Cardiac muscle cell (in vitro differentiated cells and primary cell): ENCODE measurements at places on chromosomes 2 and 18. TPM values are rescaled to one million over a fixed set of nuclear protein-coding genes. Genes with fewer than 3 reads are reported as not detected.

DNA sequence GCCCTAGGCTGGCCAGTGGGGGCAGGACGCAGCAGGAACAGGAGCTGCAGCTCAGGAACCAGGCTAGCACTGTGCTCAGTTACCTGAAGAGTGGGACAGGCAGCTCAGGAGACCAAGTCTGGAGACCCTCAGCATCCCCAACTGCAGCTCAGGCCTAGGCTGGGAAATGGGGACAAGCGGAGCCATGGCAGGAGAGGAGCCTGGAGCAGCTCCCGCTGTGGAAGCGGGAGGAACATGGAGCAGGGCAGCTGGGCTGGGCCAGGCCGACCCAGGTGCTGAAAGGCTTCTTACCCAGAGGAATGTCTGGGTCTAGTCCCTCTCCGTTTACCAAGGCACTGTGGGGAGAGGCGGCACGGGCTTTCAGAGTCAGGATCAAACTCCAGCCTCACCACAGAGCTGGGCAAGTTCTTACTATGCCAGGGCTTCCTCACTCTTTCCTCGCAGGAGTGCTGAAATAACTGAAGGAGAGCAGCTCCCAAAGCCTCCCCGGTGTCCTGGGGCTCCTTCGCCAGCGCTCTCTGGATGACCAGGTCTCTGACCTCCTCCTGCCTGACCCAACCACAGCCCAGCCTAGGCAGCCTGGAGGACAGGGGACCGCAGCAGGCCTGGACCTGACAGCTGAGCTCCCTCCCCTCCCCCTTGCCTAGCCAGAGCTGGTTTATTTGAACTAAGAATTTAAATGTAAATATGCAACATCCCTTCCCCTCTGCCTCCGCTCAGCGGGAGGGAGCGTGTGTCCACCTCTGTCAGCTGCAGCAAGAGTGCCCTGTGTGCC is 247.8 kb upstream of the SIX2 start:
- peaks cover 14% of the 10 kb centered on the region for H3K4me1 ChIP-seq
- H3K4me3 ChIP-seq, result no peak overlapping the region
- no peak for DNase-seq
- H3K27me3 ChIP-seq, result no peaks in the 10 kb centered on the region
- no peak overlapping the region for H3K27ac ChIP-seq
- no peaks in the 10 kb centered on the region for H3K36me3 ChIP-seq

- no peaks in the 10 kb centered on the region for H3K27me3 ChIP-seq
- peaks cover 18% of the 10 kb centered on the region for H3K4me1 ChIP-seq
- peak overlapping the region; percentile 97 for H3K4me3 ChIP-seq
- no peaks in the 10 kb centered on the region for H3K36me3 ChIP-seq
These were observed 993 bp downstream of the RBMS1 start for GRCh38 chr2:160492401-160493226.

DNA sequence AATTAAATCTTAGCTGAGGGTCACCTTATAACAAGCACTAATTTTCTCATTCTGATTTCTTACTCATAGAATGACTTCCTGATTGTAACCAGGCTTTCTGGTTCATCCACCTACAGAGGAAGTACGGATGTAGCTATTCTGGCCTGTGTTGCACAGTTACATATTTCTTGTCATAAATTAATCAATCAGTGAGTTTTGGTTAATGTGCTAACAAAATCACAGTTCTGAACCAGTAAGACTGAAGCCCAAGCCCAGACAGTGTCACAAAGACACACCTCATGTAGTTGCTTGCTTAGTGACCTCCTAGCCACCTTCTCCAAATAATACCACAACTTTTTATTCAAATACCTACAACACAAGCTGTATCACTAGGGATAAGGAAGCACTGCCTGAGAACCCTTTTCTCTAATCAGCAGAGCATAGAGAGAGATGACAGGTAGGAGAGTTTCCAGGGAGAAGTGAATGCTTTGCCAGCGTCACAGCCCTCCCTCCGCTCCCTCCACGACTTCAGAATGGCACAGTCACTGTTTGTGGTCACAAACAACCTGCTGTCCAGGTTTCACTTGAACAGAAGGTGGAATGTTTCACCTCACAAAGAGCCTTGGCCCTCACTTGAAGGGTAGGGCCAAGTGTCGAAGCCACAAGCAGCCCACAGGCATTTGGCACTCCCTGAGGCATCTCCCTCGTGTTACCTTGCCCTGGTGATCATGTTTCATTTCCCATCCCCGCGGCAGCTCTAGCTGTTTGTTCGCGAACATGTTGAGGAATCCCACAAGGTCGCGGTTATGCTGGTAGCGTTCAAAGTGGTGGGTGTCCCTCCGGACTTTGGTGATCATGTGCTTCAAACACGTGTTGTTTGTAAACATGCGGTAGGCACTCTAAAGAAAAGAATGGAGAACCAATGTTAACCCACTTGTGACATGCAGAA is 120.8 kb upstream of the STK17B start:
- peak overlapping the region; percentile 7 for H3K27ac ChIP-seq
- no peak overlapping the region for H3K4me3 ChIP-seq
- peaks cover 13% of the 10 kb centered on the region for H3K4me1 ChIP-seq
- no peaks in the 10 kb centered on the region for H3K27me3 ChIP-seq

GRCh38 chr2:195017890-195018289 is 639.1 kb upstream of the SLC39A10 start:
- no peaks in the 10 kb centered on the region for H3K36me3 ChIP-seq
- no peak for DNase-seq
- no peaks in the 10 kb centered on the region for H3K4me1 ChIP-seq
- H3K27me3 ChIP-seq, result no peaks in the 10 kb centered on the region
- H3K27ac ChIP-seq, result no peak overlapping the region
- H3K4me3 ChIP-seq, result no peak overlapping the region

DNA sequence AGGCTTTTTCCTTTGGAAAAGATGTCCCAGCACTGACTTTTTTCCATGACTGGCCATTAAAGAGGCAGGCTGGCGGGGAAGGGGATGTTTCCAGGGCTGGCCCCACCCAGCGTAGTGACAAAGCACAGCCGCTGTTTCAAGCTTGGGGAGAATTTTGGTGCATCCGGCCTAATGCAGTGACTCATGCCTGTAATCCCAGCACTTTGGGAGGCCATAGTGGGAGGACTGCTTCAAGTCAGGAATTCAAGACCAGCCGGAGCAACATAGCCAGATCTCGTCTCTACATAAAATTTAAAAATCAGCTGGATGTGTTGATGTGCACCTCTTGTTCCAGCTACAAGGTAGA is 78.0 kb upstream of the SH3BP4 start:
- no peaks in the 10 kb centered on the region for H3K36me3 ChIP-seq
- no peak overlapping the region for H3K4me3 ChIP-seq
- H3K27ac ChIP-seq, result no peak overlapping the region
- DNase-seq, result no peak

The TUBB8B gene
- not detected in 2 replicates for total RNA-seq

The SERPINB13 gene
- total RNA-seq, result not detected in 2 replicates

GRCh38 chr18:59123588-59124369 is 15.9 kb upstream of the SEC11C start:
- H3K4me1 ChIP-seq, result no peaks in the 10 kb centered on the region
- no peaks in the 10 kb centered on the region for H3K36me3 ChIP-seq
- no peak overlapping the region for H3K27ac ChIP-seq
- no peak for DNase-seq

DNA sequence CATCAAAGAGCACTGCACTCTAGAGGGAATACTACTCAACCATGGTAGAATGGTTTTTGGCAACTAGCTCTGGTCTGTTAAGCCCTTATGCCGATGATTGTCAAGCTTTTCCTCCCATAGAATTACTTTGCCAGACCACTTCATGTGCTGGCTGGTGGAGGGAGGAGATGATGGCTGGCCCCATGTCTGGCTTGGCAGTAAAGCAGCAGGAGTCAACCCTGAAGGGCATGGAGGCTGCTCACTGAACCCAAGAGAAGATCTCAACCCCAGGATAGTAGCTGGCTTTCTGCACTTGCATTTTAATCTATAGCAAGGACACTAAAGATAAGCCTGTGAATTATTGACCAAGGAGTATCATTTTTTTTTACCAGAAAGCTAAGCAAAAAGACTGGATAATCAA is 309.9 kb downstream of the PIEZO2 start:
- H3K36me3 ChIP-seq, result no peaks in the 10 kb centered on the region
- no peaks in the 10 kb centered on the region for H3K27me3 ChIP-seq
- no peak overlapping the region for H3K27ac ChIP-seq
- DNase-seq, result no peak

The DCDC2C gene
- not detected in 2 replicates for total RNA-seq

DNA sequence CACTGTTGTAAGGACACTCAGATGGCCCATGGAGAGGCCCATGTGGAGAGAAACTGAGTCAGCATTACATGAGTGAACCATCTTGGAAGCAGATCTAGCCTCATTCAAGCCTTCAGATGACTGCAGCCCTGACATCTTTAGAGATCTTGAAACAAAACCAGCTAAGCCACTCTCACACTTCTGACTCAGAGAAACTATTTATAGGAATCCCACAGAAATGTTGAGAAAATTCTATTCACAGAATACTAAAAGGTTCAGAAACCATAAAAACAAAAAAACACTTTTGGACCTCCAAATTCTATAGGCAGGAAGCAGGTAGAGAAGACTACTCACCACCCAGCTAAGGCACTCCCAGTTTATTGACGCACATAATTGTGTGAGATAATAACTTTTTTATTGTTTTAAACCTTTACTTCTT is 8.7 kb downstream of the TMEM169 start:
- H3K36me3 ChIP-seq, result no peaks in the 10 kb centered on the region
- H3K4me3 ChIP-seq, result no peak overlapping the region
- no peaks in the 10 kb centered on the region for H3K4me1 ChIP-seq
- no peak for DNase-seq
- no peaks in the 10 kb centered on the region for H3K27me3 ChIP-seq

DNA sequence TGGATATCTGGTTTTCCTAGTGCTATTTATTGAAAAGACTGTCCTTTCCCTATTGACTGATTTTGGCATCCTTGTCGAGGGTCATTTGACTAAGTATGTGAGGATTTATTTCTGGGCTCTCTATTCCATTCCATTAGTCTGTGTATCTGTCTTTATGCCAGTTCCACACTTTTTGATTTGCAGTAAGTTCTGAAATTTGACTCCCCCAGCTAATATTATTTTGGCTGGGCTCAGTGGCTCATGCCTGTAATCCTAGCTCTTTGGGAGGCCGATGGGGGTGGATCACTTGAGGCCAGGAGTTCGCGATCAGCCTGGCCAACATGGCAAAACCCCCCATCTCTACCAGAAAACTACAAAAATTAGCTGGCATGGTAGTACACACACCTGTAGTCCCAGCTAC is 46.8 kb upstream of the GAREM2 start:
- no peak for DNase-seq
- peaks cover 7% of the 10 kb centered on the region for H3K36me3 ChIP-seq
- no peaks in the 10 kb centered on the region for H3K27me3 ChIP-seq
- H3K27ac ChIP-seq, result no peak overlapping the region

DNA sequence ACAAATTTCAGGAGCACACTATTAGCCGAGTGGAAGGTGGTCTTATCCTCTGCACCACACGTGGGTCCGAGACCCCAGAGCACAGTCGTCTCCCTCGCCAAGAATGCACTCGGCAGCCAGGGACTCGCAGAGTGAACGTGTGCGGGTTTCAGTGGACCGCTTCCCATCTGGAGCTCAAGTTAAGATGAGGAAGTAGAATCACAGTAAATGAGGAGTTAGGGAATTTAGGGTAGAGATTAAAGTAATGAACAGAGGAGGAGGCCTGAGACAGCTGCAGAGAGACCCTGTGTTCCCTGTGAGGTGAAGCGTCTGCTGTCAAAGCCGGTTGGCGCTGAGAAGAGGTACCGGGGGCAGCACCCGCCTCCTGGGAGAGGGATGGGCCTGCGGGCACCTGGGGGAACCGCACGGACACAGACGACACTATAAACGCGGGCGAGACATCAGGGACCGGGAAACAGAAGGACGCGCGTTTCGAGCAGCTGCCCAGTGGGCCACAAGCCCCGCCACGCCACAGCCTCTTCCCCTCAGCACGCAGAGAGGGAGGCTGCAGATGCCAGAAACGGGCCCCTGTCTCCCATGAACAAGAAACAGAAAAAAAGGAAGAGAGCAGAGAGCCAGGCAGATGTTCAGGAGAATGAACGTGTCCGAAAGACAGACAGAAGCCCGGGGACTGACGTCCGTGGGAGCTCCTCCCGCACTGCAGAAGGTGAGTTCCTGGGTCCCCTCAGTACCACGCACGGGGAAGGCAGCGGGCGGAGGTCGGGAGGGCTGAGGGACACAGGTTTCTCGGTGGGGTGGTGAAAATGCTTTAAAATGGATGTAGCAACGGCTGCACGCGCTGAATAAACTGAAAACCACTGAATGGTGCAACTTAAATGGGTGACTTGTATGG is 5.4 kb upstream of the KCNG2 start:
- H3K27me3 ChIP-seq, result peaks cover 87% of the 10 kb centered on the region
- no peak overlapping the region for H3K27ac ChIP-seq
- no peak overlapping the region for H3K4me3 ChIP-seq
- DNase-seq, result no peak
- no peaks in the 10 kb centered on the region for H3K4me1 ChIP-seq

DNA sequence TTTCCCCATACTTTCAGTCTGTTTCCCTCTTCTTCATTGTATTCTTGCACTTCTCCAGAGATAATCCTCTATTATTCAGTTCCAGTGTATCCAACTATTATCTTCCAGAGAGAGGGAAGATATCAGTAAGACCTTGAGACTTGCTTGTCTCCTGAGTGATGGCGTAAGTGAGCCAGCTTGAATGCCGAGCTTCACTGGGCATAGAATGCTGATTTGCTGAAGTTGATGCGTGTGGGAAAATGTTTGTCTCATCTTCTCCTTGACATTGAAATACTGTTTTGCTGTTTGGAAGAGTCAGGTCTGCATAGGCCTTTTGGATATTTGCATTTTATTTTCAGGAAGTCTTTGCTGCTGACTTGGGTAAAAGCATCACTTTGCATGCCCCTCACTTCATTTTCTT is 41.1 kb upstream of the MGAT5 start:
- no peaks in the 10 kb centered on the region for H3K27me3 ChIP-seq
- peaks cover 5% of the 10 kb centered on the region for H3K4me1 ChIP-seq
- no peaks in the 10 kb centered on the region for H3K36me3 ChIP-seq
- H3K27ac ChIP-seq, result no peak overlapping the region
- no peak for DNase-seq
- no peak overlapping the region for H3K4me3 ChIP-seq

DNA sequence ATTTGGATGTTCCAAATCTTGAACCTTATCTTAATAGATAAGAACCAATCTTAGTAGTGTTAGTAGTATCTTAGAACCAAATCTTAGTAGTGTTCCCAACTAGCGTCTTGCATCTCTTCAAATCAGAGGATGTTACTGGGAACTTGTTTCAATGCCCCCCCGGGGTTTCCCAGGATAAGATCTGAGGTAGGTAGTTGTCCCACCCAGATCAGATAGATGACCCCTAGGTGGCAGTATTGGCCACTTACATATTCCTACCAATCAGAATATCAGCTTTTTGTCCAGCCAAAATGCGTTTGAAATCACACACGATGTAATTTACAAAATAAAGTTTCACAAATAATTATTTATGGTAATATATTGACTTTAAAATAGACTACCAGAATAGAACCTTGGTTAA is 314.8 kb downstream of the MBD2 start:
- H3K4me3 ChIP-seq, result no peak overlapping the region
- no peak overlapping the region for H3K27ac ChIP-seq
- no peak for DNase-seq
- no peaks in the 10 kb centered on the region for H3K27me3 ChIP-seq
- no peaks in the 10 kb centered on the region for H3K36me3 ChIP-seq
- no peaks in the 10 kb centered on the region for H3K4me1 ChIP-seq

GRCh38 chr18:12326711-12327460 is 18.8 kb downstream of the TUBB6 start:
- no peak for DNase-seq
- no peaks in the 10 kb centered on the region for H3K4me1 ChIP-seq
- no peaks in the 10 kb centered on the region for H3K27me3 ChIP-seq
- H3K4me3 ChIP-seq, result no peak overlapping the region
- peaks cover 49% of the 10 kb centered on the region for H3K36me3 ChIP-seq
- peak overlapping the region; percentile 15 for H3K27ac ChIP-seq

The MC5R gene
- not detected in 2 replicates for total RNA-seq
